ENCODE measurements at places on chromosomes 3 and 15. TPM values are rescaled to one million over a fixed set of nuclear protein-coding genes. Genes with fewer than 3 reads are reported as not detected.

Gene ZNF502
- total RNA-seq = 5.8 TPM

Gene FRMD5
- 11.1 TPM for total RNA-seq

Gene TM2D3
- total RNA-seq = 50.5 TPM

Gene FAM240A
- not detected for total RNA-seq

Gene LSM3
- 8.0 TPM for total RNA-seq

Gene ARHGEF26
- total RNA-seq = 2.1 TPM

Gene MAP1A
- total RNA-seq = 90.5 TPM

Gene ASB7
- total RNA-seq = 21.1 TPM

Gene RETNLB
- not detected for total RNA-seq

All from uterine smooth muscle cell (primary cell).